ENCODE measurements at places on chromosomes 5 and 9.
A peak's percentile ranks its signal among the peaks of the same experiment; 100 is the strongest.

GRCh38 chr9:15206903-15207696 lies 99.9 kb downstream of the TTC39B start:
- no peak for DNase-seq

- no peak for DNase-seq
These were observed 44.9 kb downstream of the ANKH start for GRCh38 chr5:14826714-14827113.

- no peak for DNase-seq
These were observed 66.9 kb downstream of the SEMA4D start for GRCh38 chr9:89430995-89431394.

GRCh38 chr5:6399980-6400910 lies 21.9 kb upstream of the MED10 start:
- DNase-seq = no peak

- no peak for DNase-seq
These were observed 1495.2 kb downstream of the MAT2B start for GRCh38 chr5:165000479-165001190.

GRCh38 chr5:142426129-142427014 lies 101.6 kb upstream of the SPRY4 start:
- DNase-seq = no peak

GRCh38 chr9:10661376-10661775 lies 48.6 kb upstream of the PTPRD start:
- DNase-seq = no peak

- DNase-seq = no peak
These were observed 650.0 kb upstream of the SGCD start for GRCh38 chr5:155676967-155677366.

DNA sequence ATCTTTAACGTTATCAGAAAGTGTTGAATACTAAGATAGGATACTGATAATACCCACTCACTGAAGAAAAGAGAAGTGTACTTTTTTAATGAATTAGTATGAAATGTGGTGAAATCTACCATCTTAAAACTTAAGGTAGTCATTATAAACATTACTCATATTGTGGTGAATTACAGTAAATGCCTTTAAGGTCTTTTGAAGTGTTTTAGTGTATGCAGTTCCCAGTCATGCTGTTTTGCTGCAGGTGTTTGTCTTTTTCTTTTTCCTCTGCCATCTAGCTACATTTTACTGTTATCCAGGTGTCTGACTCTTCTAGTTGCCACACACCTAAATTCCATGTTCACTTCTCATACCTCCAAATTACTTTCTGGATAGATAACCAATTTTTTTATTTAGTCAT lies 72.6 kb downstream of the ERMP1 start:
- DNase-seq = no peak

DNA sequence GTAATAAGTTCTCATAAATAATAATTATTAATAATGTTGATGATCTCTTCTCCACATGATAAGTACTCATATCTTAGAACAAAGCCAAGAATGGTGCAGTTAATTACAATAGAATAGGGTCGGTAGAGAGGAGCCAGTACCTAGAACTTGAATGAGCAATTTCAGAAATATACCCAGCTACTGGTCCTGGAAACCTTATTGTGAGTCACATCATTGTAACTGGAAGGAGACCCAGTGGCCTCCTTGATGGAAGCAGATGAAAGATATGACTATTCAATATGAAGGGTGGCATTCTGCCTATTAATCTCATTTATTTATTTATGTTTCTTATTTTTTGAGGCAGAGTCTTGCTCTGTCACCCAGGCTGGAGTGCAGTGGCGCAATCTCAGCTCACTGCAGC lies 37.7 kb upstream of the SHOC1 start:
- DNase-seq = no peak

GRCh38 chr5:116025866-116026265 lies 6.4 kb upstream of the ARL14EPL start:
- DNase-seq = no peak

- no peak for DNase-seq
These were observed 517.0 kb downstream of the AGTPBP1 start for GRCh38 chr9:85224729-85225128.

- no peak for DNase-seq
These were observed 376 bp downstream of the GOLGA1 start for GRCh38 chr9:124940521-124940893.

GRCh38 chr5:86997516-86997915 lies 270.2 kb upstream of the RASA1 start:
- DNase-seq = no peak

DNA sequence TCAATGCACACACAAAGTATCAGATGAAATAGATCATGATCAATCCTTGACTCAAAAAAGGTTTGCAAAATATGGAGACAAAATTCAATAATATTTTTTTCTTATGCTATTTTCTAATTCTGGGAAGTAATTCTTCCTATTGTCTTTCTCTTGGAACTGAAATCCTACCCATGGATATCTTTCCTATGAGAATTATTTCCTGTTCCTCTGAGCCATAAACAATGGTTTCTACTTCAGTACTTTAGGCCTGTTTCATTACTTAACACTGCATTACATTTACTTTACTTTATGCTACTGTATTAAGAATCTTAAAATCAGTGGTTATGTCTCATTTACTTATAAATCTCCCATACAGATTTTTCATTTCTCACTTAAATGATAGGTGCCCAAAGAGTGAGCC lies 1025.4 kb upstream of the ACO1 start:
- DNase-seq = no peak

GRCh38 chr9:7192266-7192665 lies 434.5 kb downstream of the KDM4C start:
- DNase-seq = no peak

DNA sequence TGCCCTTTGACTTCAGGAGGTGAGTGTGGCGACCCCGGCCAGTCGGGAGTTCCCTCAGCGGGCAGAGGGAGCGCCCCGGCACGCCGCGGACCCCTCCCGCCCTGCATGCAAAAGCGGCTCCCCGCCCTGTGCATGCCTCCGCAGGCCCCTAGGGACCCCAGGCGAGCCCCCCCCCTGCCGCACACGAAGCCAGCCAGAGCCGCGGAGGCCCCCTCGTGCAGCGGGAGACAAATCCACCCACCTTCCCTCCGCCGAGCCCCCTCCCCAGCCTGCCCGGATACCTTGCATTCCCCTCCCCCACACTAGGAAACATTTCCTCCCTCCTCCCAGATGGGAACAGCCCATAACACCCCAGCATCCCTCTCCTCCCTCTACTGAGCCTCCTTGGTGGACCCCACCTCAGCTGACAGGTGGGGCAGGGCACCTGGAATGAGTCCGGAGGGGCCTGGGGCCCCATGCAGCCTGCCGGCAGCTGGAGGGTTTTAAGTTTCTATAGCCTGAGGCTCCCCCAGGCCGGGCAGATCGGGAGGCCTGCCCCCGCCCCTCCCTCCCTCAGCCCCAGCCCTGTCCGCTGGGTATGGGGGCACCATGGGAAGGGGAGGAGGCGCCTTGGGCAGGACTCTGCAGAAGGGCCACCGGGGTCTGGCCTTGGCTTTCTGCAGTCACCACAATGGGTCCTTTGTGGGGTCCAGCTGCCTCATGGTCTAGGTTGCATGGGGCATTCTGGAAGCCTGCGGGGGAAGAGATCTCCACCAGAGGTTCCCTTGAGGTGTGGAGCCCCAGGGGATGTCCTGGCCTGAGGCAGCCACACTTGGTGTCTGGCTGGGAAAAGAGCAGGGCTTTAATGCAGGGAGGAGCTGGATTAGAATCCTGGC lies 601 bp downstream of the ERGIC1 start:
- no peak for DNase-seq

DNA sequence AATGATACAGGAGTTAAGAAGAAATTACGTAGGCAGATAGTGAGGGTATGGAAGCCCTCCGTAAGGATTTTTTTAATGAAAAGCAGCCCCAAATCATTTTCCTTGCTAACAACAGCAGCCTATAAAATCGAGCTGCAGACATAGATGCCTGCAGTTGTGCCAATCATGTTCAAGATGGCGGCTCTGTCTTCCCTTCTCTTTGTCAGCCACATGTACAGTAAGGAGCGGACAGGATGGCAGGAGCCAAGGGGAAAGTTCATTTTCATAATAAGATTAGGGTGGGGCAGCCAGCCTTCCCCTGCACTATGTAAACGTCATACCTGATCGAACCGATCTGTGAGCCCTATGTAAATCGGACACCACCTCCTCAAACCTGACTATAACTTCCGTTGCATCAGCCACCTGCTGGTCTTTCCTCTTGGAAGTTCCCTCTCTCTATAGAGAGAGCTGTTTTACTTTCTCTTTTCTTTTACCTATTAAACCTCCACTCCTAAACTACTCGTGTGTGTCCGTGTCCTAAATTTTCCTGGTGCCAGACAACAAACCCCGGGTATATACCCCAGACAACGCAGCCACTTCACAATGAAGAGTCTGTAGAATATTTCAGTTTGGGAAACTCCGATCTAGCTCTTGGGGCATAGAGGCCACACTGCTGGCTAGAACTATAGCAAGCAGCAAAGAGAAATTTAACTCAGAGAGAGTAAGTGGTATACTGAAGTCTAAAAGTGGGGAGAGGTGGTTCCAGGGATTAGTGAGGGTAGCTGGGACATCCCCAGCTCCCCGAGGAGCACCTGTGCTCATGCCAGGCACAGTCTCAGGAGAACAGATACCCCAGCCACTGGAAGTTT lies 20.8 kb upstream of the SLC24A2 start:
- no peak for DNase-seq

GRCh38 chr5:180352116-180353047 lies 754 bp downstream of the GFPT2 start:
- no peak for DNase-seq

GRCh38 chr5:18091142-18091541 lies 456.9 kb downstream of the TAF11L14 start:
- DNase-seq = no peak

- no peak for DNase-seq
These were observed 30.0 kb downstream of the KDM4C start for GRCh38 chr9:6787793-6788161.

GRCh38 chr5:57069115-57069835 lies 104.6 kb upstream of the GPBP1 start:
- no peak for DNase-seq

DNA sequence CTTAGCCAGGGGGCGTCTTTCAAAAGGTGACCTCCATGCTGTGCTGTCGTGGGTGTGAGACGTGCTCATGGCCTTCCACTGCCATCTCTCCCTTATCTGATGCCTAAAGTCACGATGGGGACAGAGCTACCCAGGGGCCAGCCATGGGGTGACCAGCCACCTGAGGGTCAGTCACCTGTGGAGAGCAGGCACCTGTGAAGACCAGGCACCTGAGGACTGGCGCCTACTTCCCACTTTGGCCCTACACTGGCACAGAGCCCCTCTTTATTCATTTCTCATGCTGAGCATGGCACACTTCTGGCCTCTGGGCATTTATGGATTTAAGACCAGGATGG lies 6.4 kb upstream of the EXOC3 start:
- peak; percentile 19 for DNase-seq

DNA sequence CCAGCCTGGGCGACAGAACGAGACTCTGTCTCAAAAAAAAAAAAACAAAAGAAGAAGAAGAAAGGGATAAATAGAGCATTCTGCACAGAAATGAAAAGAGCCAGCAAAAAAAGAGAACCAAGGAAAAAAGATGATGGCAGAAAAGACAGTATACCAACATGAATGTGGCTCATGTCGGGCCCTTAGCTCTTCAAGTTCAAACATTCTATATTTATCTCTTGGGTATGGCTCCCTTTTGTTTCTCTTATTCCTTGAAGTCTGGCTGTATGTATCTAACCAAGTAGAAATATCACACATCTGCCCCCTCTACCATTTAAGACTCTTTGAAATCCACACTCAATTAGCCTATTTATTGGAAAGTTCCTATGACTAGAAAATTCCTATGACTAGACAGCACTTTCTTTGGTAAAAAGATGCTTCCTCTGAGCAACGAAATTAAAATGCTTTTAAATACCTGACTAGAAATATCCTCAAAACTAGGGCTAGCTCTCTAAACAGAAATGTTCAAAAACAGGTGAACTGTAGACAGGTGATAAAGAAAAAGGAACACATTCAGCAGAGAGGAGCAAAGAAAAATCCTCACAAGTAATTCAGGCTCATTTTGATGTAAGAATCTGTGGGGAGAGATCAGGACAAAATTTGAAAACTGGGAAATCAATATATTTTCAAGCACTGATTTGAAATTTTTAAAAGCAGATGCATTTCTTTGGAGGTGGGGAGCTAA lies 2.6 kb downstream of the SELENOP start:
- no peak for DNase-seq

GRCh38 chr9:36141288-36141687 lies 4.8 kb downstream of the GLIPR2 start:
- no peak for DNase-seq

DNA sequence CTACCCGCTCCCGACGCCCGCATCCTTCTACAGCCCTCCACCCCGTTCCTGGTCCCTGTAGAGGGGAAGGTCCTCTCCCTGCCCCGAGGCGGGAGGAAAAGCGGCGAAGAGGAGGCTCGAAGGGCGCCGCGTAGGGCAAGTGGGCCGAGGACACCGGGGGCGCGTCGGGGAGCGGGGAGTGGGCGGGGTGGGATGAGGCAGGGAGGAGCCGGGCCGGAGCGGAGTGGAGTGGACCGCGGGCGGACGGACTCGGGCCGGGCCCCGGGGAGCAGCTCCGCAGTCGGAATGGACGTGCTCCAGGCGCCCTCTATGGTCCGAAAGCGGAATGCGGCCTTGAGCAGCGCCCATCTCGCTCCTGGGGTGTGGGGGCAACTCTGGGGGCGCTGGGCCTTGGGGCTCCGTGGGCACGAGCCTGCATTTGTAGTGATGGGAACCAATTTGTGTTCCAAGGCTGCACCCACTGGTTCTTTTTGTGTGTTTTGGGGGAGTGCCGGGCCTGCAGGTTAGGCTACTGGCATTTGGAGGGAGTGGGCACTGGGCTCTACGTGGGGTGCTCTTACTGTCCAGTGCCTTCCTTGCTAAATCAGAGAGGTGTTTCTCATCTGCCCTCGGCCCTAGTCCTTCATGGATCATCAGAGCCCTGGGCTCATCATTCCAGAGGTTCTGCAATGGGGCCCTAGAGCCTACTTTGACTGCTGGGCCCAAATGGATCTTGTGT lies 7.3 kb downstream of the IRX1 start:
- DNase-seq = no peak

GRCh38 chr5:105754056-105754455 lies 1916.7 kb downstream of the EFNA5 start:
- DNase-seq = no peak

DNA sequence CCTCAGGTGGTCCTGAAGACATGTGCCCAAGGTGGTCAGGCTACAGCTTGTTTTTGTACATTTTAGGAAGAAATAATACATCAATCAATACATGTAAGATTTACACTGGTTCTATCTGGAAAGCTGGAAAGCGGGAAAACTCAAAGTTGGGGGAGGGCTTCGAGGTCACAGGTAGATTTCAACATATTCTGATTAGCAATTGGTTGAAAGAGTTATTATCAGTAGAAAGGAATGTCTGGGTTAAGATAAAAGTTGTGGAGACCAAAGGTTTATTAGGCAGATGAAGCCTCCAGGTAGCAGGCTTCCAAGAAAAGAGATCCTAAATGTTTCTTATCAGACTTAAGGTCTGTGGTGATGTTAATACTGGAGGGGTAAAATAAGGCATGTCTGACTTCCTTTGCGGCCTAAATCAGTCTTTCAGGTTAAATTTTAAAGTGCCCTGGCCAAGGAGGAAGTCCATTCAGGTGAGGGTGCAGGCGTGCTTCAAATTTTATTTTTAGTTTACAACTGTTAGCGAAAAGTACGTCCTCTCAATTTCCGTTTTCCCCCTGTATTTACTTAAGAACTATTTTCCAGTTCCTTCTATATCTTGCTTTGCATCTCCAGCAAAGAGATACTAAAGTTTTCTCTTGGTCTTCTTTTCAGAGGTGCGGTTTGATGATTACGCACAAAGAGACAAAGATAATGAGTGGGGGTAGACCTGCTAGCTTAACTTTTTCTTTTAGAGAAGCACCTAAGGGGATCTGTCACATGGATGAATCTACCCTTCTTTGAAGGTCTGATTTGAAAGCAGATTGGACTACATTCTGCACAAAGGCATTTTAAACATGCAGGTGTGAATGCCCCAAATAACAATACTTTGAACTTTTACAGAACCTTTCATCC lies 578.6 kb downstream of the RAB3C start:
- no peak for DNase-seq
